Activated T-helper 1 cell treated with anti-CD3 and anti-CD28 coated beads, Interleukin-12 subunit alpha, Interleukin-12 subunit beta, Interleukin-2, Interleukin-4 antibody, amounts not matched to agents 30 ng/mL and 10 ng/mL and 1 ng/mL, durations not matched to agents 14 hours and 24 hours and 36 hours (primary cell): ENCODE measurements at places on chromosomes 11 and 22. TPM values are rescaled to one million over a fixed set of nuclear protein-coding genes. Genes with fewer than 3 reads are reported as not detected.

DNA sequence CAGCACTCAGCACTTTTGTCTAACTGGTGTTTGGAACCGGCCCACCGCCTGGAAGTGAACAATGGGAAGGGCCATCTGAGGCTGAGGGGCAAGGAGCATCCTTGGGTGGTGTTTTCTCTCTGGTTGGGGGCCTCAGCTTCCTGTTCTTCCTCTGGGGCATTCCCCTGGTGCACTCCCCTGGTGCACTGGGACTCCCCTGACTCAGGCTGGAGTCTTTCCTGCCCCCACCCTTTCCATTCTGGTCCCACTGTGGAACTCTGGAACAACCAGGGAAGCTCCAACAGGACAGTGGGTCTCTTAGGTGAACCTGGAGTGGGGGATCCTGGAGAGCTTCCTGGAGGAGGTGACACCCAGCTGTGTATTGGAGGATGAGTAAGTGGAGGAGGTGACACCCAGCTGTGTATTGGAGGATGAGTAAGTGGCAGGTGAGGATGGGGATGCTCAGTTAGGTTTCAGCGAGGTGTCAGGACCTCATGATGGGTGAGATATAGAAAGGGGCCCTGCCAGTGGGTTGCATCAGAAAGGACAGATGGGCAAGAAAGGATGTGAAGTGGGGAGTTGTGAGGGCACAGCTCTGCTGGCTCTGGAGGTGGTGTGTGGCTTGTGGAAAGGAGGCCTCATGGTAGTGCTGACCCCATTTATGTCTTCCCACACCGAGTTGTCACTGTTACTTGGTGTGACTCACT is 132.1 kb downstream of the OSBP2 start:
- no peak for DNase-seq

Gene YAP1
- 0.10 TPM in 2 replicates for total RNA-seq

GRCh38 chr11:76376746-76377558 is 4.0 kb downstream of the THAP12 start:
- no peak for DNase-seq

DNA sequence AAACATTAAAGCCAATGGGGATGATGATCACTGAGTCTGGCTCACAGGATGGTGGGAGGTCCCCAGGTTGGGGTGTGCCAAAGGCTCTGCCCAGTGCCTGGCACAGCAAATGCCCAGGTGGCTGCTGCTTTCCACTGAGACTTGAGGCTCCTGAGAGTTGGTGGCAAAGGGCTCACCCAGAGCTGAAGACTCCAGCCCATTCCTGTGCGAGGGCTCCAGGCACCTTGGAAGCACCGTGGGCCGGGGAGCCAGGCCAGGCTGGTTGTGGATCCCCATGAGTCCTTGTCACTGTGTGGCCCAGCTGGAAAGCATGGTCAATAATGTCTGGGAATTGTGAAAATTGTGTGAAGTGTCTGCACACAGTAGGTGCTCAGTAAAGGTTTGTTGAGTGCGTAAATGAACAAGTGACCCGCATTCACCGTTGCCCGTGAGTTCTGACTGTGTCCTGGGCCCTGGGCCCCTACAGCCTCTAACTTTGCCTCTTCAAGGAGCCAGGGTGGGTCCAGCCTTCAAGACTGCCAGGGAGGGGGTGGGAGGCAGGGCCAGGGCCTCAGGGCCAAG is 2.8 kb upstream of the UNC93B1 start:
- DNase-seq, result no peak

DNA sequence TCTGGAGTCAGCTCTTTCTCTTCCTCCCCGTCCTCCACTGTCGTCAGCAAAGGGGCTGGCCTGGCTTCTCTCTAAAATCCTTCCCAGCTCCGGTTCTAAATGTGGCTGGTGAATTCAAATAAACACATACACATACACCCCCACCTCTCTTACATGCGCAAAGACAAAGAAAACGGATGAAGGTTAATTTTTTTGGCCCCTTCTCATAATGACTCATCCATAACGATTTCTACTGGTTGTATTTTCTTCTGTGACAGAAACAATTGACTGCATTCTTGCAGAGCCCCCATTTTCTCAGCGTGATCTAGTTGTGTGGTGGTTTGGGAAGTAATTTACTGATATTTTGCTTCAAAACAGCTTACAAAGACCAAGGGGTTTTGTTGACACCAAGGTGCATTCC is 130.0 kb upstream of the NTM start:
- DNase-seq, result no peak

Gene PITPNM1
- total RNA-seq, result 138 and 140 TPM in 2 replicates

GRCh38 chr11:27910186-27910931 is 197.6 kb downstream of the KIF18A start:
- DNase-seq, result no peak

Gene OR10A2
- not detected in 2 replicates for total RNA-seq

Gene TRPT1
- 30.3 and 35.5 TPM in 2 replicates for total RNA-seq

- DNase-seq, result no peak
Observed at GRCh38 chr22:32920032-32920628, 118.6 kb downstream of the TIMP3 start.

GRCh38 chr11:113729456-113729855 is 23.3 kb upstream of the TMPRSS5 start:
- DNase-seq, result no peak

GRCh38 chr11:32511926-32512325 is 71.7 kb upstream of the EIF3M start:
- DNase-seq, result no peak
